Vagina (tissue), 2 donors: ENCODE measurements at places on chromosomes 7 and 10. TPM values are rescaled to one million over a fixed set of nuclear protein-coding genes. Genes with fewer than 3 reads are reported as not detected.
A peak's percentile ranks its signal among the peaks of the same experiment; 100 is the strongest.

GRCh38 chr10:81817596-81818170, 57.3 kb upstream of the NRG3 start:
- DNase-seq = no peak

CDHR3 gene
- total RNA-seq = 8.8 TPM

DNA sequence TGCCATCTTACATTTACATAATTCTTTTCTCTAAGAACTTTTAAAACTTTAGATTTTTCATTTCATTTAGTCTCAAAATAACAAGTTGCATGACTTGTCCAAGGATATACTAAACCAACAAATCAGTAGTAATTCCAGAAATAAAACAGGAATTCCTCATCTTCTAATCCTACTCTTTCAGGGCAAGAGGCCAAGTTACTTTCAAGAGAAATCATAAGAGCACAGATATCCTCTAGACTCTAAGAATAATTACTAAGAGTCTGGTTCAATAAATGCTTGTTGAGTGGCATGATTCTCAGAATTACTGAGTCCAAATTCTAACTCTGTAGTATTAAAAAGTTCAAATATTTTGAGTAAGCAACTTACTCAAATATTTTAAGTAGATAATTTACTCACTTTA, 12.9 kb downstream of the PDZD8 start:
- no peak for DNase-seq

GRCh38 chr10:110175406-110175805, 32.0 kb upstream of the MXI1 start:
- DNase-seq = peak; percentile 52

SPRN gene
- not detected for total RNA-seq

DNA sequence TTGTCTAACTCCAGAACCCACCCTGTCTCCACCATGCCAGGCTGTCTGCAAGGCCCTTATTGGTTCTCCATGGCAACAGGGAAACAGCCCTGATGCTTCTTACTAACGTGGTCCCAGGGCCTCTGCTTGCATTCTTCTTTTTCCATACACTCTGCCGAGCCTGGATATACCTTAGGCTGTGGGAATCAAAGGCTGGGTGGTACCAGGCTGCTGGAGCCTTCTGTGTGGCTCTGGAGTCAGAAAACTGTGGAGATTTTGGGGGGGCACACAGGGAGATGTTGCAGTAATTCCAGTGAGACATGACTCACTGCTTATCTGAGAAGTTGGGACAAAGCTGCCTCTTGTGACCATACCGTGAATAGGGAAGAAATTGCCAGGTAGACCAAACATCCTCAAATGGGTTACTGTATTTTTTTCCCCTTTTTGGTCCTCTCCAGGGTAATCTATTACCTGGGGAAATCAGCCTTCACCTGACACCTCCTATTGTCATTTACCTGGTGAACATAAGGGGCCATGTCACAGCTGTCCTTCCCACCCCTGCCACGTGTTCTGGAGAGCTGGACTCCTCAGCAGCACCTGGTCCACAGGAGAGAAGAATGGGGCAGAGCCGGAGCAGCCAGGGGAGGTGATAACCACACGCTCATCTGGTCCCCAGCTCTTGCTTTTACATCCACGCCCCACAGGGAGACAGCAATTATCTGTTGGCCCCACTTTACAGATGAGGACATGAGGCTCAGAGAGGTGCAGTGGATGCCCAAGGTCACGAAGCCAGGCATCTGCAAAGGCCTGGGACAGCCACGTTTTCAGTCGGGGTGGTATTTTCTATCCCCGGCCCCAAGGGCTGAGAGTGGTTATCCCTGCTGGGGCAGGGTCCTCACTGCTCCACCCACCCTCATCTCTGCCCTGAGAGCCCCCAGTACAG, 4.6 kb downstream of the CHST3 start:
- no peak for DNase-seq

SPDYE5 gene
- not detected for total RNA-seq

SRRM3 gene
- 9.8 TPM for total RNA-seq

GRCh38 chr10:30704026-30704600, 74.6 kb upstream of the LYZL2 start:
- no peak for DNase-seq

- DNase-seq = no peak
Observed at GRCh38 chr10:64813391-64813790, 1292.2 kb downstream of the REEP3 start.

CRHR2 gene
- not detected for total RNA-seq

MSMB gene
- not detected for total RNA-seq

LRIT1 gene
- total RNA-seq = not detected

- DNase-seq = no peak
Observed at GRCh38 chr10:77711683-77712049, 74.1 kb upstream of the KCNMA1 start.

GRCh38 chr7:131630427-131630826, 74.0 kb upstream of the PODXL start:
- DNase-seq = no peak

GRCh38 chr7:39051707-39052106, 74.0 kb downstream of the POU6F2 start:
- DNase-seq = no peak

DNA sequence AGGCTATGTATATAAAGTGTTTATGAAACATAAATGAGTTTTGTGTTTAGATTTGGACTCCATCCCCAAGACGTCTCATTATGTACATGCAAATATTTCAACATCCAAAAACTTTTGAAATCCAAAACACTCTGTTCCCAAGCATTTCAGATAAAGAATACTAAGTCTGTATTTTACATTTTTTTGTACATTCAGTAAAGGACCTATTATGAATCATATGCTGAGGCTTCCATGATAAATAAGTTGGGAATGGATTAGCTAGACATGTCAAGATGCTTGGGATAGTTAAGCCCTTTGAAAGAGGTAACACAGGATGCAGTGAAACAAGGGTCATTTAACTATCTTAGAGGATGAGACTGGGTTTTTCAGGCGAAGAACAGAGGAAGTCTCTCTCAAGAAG, 262.9 kb downstream of the SNX13 start:
- no peak for DNase-seq

DNA sequence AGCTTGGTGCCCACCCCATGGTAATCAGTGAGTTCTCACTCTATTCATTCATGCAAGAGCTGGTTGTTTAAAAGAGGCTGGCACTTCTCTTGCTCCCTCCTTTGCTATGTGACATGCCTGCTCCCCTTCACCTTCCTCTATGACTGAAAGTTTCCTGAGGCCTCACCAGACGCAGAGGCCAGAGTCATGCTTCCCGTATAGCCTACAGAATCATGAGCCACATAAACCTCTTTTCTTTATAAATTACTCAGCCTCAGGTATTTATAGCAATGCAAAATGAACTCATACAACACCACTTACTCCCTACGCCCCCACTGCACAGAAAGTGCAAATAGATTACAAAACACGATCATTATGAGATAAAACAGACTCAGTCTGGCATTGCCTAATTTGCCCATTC, 39.0 kb downstream of the SEC61G start:
- no peak for DNase-seq

DNA sequence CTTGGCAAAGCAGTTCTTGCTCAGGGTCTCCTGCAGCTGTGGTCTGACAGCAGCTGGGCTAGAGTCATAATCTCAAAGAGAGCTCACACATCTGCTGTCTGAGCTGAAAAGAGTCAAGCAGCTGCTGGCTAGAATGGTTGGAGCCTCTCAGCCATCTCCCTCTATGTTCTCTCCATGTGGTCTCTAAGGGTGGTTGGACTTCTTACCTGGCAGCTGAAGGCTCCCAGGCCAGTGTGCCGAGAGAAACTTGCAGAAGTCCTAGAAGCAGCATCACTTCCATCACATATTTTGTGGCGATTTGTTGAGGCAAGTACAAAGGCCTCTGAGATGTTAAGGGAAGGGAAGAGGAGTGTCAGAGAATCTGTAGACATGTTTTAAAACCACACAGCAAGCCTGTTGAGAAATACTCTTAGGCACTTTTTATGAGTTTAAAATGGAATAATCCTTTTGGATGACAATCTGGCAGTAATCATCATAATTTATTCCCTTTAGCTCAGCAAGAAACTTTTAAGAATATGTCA, 93.2 kb downstream of the REEP3 start:
- DNase-seq = no peak

GRCh38 chr7:159084069-159084801, 60.4 kb downstream of the VIPR2 start:
- DNase-seq = no peak

GRCh38 chr10:75035975-75036708, 75.3 kb upstream of the SAMD8 start:
- no peak for DNase-seq

- no peak for DNase-seq
Observed at GRCh38 chr7:49279891-49280290, 355.5 kb downstream of the CDC14C start.

PAPOLB gene
- not detected for total RNA-seq

DENND2A gene
- 17.4 TPM for total RNA-seq

DNA sequence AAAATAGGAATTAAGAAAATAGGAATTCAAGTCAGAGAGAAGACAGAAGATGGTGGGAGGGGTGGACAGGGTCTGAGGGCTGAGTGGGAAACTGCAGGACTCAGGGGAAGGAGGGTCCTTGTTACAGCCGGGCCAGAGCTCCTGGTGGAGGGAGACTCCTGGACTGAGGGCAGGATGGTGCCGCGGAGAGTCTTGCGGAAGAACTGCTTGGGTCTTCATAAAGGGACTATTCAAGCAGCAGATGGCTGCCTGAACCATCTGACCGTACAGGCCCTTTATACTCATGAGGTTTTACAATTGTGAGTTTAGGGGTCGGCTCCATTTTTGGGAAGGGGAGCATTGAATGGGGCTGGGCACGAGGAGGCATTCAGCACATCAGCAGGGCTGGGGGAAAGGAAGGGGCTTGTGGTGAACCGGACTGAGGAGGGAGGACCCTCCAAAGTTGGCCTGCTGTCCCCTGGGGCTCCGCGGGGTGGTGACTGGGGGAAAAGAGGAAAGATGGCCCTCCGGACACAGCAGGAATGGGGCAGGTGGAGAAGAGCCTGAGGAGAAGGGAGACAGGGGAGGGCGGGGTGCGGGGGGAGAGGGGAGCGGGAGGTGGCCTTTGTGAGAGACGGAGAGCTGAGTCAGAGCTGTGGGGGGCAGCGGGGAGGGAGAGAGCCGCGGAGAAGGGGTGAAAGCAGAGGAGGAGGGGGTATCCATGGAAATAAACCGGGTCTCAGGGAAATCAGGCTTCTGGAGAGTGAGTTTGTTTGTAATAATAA, 1.5 kb downstream of the FAM131B start:
- no peak for DNase-seq

DNA sequence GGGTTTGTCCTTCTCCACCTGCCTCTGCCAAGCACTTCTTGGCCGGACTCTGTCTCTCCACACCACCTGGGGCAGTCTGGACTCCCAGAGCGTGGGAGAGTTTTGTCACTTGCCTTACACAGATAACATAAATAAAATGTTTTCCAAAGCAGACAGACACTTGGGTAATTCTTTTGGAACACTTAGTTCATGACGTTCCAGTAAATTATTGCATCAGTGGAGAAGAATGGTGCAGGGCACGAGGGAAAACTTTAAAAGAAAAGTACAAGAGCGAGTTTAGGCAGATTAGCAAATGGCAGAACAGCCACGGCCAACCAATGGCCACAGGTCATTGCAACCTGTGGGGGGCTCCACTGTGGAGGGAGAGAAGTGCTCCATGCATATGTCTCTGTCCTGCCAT, 170.6 kb upstream of the GRB10 start:
- DNase-seq = no peak

- DNase-seq = no peak
Observed at GRCh38 chr7:17009007-17009719, 127.4 kb upstream of the AGR3 start.
